ENCODE measurements at places on chromosomes 6 and 20.

- DNase-seq: no peak
These were observed 16.1 kb upstream of the SERINC3 start for GRCh38 chr20:44537993-44538392.

DNA sequence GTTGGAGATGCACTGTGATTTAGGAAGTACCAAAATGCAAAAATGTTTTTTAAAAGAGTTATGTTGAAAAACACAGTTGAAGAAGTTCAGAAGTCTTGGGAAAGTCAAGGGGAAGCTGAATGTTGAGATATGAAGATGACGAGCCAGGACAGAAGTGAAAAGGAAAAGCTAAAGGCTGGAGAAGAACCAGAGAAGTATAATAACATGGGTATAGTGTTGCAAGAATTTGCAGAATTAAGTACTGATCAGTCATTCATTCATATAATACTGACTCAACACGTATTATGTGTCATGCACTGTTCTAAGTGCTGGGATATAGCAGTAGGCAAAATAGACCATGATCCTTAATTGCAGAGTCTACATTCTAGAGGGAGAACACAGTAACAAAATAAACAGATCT, 432.8 kb downstream of the CDC5L start:
- DNase-seq: no peak

- DNase-seq: no peak
These were observed 24.2 kb downstream of the ISM1 start for GRCh38 chr20:13245250-13245723.

DNA sequence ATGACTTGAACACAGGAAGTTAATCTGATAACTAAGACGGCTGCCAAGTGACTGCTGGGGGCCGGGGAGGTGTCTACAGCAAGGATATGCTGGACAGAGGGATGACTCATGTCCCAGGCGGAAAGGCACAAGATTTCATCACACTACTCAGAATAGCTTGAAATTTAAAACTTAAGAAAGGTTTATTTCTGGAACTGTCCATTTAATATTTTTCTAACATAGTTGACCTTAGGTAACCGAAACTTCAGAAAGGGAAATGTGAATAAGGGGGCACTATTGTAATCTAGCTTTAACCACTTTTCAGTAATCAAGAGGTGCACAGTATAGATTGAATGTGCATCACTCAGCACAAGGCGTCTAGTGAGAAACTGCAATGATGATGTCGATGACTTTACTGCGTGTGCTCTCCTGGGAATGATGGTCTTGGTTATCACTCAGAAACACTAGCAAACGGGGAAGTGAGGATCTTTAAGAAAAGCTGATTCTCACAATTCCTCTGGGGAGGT, 171.5 kb downstream of the QKI start:
- DNase-seq: peak; percentile 15

- DNase-seq: no peak
These were observed 151.7 kb downstream of the DST start for GRCh38 chr6:56490993-56491392.

DNA sequence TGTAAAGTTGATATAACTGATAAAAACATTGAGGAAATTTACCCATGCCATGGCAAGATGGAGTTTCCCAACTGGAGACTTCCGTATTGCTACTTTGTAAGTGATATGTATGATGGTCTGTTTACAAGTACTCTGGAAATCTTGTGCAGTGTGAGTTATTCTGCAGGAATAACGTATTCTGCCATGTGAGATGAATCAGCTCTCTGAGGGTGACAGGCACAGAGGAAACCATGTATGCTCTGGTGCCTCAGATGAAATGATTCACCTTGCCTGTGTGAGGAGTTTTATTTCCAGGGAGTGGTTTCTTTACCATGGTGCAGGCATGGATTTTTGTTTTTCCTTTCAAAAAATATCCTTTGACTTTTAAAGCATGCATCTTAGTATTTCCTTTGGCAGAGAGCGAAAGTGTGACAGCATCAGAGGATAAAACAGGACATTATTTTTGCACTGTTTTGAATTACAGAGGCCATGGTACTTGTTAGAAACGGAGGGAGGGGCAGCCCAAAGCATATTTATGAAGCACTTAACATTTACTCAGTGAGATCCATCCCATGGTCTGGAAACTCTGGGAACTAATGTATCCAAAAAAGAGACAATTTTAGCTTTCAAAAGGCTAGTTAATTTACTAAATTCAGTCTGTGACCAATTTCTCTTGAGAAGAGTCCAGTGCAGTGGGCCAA, 36.0 kb upstream of the MTRF1L start:
- no peak for DNase-seq

DNA sequence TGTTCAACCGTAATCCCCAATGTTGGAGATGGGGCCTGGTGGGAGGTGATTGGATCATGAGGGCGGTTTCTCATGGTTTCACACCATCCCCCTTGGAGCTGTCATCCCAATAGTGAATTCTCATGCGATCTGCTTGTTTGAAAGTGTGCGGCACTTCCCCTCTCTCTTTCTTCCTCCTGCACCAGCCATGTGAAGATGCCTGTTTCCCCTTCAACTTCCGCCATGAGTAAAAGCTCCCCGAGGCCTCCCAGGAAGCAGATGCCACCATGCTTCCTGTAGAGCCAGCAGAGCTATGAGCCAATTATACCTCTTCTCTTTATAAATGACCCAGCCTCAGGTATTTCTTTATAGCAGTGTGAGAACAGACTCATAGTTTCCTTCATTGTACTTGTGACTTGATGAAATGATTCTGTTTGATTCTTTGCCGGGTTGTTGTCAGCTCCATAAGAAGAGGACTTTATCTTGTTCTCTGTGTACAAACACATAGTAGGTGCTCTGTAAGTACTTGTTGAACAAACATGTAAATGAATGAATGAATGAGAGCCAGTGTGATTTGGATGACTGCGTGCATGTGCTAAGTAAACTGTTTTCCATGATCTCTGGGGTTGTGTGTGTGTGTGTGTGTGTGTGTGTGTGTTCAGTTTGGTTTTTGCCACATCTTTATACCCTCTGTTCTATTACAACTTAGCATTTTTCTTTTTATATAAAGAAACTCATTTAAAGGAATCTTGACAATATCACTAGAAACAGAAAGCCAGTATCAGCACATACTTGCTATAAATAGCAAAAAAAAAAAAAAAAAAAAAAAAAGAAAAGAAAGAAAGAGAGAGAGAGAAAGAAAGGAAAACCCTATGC, 22.5 kb upstream of the PTGIS start:
- peak; percentile 13 for DNase-seq

DNA sequence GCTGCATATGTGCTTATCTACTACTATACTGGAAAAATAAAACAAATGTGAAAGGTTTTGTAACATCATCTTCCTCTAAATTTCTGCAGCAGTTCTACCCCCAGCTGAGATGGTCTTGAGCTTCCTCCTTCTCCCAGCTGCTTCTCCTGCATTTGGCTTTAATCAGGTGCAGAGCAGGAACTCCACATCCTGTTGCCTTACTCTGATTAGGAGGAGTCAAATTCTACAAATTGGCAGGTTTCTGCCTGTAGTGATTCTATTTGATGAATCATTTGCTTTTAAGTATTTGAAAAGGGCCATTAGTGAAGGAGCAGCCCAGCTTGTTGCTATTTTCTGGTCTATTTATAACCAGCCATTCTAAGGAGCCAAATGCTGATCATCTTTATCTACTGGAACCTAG, 224.5 kb downstream of the GMDS start:
- DNase-seq: no peak

DNA sequence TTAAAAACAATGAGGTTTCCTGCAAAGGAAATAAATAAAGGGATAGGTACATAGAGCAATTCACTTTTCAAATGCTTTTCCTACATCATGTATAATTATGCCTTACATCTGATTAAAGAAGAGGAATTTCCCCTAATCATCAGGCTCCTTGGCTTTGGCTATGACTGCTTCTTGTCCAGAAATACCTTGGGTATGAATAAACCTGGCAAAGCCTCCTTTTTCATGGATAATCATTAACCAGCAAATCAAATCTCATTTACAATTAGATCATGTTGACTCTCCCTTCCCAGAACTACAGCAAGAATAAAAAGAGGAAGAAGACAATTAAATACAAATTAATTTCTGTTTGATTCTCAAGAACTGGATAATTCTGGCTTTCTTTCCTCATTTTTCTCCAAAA, 58.0 kb upstream of the CD2AP start:
- no peak for DNase-seq

DNA sequence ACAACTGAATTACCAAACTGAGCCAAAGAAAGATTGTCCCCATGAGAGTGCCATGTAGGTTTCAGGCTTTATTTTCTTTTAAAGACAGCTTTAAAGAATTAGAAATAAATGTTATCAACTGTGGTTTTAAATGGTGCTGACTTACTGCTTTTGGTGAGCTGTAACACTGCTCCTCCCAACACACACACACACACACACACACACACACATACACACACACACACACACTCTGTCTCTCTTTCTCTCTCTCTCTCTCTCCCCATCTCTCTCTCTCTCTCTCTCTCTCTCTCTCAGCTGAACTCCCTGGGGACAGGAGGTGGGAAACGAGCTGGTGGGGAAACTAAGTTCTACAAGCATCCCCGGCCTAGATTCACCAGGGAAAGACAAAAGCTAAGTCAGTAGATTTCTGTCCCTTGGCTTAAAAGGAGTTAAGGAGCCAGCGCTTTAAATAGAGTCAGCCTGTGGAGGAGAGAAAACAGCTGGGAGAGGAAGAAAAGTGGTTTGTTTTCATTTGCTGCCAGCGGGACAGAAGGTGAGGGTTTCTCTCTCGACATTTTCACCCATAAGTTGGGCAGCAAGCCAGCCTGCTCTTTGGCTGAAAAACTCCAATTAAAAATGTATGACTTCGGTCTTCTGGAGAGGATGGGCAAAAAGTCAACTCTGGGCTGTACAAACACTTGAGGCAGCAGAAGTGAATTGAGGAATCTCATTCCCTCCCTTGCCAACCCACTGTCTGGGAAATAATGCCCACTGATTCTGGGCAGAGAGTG, 27.4 kb downstream of the CBLN4 start:
- DNase-seq: no peak

- no peak for DNase-seq
These were observed 1.6 kb upstream of the SLC17A5 start for GRCh38 chr6:73655341-73655917.

GRCh38 chr6:138923561-138923960, 64.5 kb downstream of the REPS1 start:
- DNase-seq: no peak

DNA sequence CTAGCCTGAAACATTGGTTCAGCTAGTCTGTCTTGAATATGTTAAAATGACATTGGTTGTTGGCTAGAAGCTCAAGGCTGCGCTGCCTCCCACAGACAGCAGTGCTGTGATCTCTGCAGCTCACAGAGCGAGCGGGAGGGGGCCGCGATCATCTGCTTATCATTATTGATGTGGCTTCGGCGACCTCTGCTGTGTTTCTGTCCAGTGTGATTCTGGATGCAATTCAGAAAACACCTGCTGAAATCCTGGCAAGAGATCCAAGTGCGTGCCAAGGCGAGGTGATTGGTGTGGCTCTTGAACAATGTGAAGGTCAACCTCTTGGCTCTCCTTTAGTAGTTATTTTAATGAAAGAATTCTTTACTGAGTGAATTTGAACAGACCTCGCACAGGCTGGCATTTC, 142.3 kb upstream of the SASH1 start:
- no peak for DNase-seq

GRCh38 chr6:44233567-44234100, 10.2 kb downstream of the SLC29A1 start:
- DNase-seq: no peak

DNA sequence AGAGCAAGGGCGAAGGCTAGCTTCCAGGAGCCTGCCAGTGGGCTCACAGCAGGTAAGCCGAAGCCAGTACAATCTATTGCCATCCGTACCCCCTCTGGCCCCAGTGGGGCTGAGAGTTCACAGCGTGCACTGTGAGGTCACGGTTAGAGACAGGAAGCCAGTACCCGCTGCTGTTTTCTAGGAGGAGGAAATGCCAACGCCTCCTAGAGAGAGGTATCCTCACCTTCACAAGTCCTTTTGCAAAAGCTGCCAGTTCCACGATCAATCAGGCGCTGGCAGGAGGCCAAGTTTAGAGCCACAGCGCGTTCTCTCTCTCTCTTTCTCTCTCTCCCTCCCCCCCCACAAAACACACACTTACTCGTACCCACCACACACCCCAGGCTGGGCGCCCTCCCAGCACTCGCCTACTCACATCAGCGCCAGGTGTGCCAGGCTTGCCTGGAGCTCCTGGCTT, 22.5 kb downstream of the COL9A1 start:
- no peak for DNase-seq

DNA sequence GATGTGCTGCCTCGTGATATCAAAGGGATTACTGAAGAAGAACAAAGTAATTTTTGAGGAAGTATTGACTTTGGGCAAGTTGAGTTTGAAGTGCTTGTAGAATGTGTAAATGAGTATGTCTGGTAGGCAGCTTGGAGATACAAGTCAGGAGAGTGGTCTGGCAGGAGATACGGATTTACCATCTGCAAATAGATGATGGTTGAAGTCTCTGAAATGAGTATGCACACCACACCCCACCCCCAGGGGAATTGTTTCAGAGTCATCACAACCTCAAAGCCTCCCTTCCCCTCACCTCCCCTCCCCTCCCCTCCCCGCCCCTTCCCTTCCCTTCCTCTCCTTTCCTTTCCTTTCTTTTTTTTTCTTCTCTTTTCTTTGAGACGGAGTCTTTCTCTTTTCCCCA, 16.4 kb upstream of the MCUR1 start:
- no peak for DNase-seq

GRCh38 chr6:116535109-116535508, 10.4 kb downstream of the TRAPPC3L start:
- no peak for DNase-seq

- peak; percentile 51 for DNase-seq
These were observed 47.3 kb upstream of the TNFAIP3 start for GRCh38 chr6:137819740-137820139.

GRCh38 chr6:30066082-30066481, 916 bp upstream of the PPP1R11 start:
- DNase-seq: no peak

GRCh38 chr20:57698867-57699275, 10.9 kb downstream of the PMEPA1 start:
- no peak for DNase-seq

DNA sequence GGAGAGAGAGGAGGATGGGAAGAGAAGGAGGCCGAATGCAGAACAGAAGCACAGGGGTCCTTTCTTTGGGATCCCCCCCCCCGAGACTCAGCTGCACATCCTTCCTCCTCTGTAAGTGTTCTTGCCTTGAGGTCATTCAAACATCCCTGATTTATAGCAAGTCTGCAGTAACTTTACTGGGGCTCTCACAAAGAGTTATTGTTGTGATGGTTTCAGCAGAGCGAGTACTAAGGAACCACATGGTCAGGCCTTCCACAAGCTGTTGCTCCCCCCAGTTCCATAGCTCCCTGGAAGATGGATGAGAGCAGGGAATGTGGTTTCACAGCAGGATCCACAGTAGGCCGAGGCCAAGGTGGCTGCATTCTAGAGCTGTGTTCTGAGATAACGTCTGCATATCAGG, 351.4 kb upstream of the CDH4 start:
- DNase-seq: no peak

GRCh38 chr6:15403094-15403755, 157.4 kb downstream of the JARID2 start:
- DNase-seq: no peak

DNA sequence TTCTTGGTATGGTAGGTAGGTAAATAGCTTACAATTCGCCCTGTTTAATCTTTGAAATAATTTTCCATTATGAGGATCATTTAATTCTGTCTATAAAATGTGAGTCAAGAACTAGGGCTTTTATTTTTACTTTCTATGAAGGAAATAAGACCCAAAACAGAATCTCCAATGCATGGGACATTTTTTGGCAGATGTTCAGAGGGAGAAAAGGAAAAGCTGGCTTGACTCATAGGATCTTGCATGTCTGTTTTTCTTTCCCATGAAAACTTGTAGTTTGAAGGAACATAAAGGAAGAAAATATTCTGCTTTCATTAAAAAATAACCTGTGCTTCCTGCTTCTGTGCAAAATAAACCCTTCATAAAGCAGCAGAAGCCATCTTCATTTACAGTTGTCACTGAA, 143.1 kb upstream of the INSM1 start:
- no peak for DNase-seq
